Mesenteric fat pad (tissue), 1 donor: ENCODE measurements at places on chromosomes 7 and 10. TPM values are rescaled to one million over a fixed set of nuclear protein-coding genes. Genes with fewer than 3 reads are reported as not detected.

DNA sequence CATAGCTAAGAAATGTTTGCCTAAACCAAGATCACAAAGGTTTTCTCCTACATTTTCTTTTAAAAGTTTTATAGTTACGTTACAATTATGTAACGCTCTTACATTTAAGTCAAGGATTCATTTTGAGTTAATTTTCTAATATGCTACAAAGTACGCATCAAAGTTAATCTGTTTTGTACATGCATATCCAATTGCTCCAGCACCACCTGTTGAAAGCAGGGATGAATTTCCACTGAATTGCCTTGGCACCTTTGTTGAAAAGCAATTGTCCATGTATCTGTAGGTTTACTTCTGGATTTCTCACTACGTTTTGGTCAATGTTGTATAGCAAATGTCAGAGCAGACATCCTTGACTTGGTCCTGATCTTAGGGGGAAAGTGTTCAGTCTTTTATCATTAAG lies 59.6 kb downstream of the NEUROG3 start:
- no peak for DNase-seq

GRCh38 chr10:64175271-64175962 lies 654.2 kb downstream of the REEP3 start:
- no peak for DNase-seq

DNA sequence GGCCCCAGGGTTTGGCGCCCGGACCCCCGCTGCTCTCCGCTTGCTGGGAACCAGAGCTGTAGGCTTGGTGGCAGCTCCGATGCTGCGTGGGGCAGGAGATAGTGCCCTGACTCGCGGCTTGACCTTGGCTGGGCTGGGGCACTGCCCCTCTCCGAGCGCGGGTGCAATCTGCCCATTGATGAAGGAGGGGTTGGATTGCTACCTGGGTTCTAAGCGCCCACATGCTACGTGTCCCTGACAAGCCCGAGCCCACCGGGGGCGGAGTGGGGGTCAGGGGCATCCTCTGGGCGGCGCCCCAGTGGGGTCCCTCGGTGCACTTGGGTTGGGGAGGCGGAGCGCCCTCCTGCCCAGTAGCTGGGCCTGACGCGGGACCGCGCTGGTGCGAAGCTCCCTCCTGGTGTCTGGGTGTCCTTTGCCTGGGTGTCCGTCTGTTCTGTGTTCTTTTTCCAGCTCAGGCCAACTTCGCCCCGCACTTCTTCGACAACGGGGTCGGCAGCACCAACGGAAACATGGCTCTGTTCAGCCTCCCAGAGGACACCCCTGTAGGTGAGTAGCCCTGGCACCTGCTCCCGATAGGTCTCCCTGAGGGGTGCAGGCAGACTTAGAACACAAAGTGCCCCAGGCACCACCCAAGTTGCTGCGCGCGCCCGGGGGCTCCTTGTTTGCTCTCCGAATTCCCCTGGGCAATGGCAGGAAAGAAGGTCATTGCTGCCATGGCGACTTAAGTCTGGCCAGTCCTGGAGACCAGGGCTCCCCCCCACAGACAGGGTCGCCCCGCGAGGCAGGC lies 900 bp downstream of the CDHR1 start:
- DNase-seq = no peak

- DNase-seq = no peak
These were observed 256.2 kb downstream of the PAXIP1 start for GRCh38 chr7:154746571-154747360.

DNA sequence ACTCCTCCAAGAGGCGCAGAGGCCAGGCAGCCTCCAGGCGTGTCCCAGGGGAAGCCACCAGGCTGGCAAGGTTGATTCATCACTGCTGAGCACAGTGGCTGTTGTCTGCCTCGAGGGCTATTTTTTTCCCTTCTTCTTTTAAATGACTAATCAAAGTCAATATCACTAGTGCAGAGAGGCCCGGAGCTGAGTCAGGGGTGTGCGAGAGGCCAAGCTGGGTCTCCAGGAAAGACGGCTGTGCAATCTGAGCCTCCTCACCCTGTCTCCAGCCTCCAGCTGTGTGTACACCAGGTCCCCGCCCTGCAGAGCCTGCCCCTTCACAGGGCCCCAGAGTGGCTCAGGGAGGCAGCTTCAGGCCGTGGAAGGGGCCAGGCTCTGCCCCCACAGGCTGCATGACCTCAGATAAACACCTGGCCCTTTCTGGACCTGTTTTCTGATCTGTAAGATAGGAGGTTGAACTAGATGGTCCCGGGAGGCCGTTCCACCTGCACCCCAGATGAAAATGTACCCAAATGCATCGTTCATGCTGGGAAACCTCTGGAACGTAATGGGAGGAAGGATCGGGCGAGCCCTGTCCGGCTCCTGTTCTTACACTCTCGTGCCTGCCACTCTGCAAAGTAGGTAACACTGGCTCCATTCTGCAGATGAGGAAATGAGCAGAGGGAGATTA lies 3.7 kb downstream of the STX1A start:
- no peak for DNase-seq

DNA sequence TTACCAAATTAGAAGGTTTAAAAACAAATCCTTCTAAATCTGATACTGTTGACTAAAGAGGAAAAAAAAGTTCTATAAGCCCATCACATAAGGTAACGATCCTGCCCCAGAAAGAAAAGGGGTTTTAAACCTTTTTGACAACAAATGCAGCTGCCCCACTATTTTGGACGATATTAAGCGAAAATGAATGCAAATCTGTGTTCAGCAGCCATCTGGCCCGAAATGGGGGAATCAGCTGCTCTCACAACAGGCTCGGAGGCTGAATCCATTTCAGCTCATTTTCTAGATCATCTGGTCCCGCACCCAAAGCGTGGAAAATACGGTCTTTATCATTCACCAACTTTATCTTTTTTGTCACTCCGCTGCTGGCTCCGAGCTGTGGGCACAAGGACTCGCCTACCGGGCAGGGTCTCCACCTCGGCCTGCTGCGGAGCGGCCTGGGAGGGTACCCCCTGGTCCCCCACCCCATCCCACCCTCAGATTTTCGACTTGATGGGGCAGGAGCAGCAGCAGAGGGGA lies 2.4 kb upstream of the EBF3 start:
- DNase-seq = no peak

DNA sequence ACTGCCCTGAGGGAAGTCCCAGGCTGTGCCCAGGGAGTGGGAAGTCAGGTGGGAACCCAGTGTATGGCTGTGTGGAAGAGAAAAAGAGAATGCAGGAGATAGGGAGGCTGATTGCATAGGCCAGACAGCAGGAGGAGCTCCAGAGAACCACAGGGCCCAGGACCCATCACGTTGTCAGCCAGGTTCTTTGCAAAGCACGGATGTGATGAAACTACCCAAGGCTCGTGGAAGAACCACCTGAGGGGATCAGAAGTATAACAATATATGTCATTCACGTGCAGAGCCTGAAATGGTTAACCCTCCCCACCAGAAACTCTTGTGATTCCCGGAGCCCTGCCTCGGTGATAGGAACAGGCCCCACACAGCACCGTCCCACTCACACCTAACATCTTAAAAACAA lies 83.6 kb downstream of the LARP4B start:
- no peak for DNase-seq

DNA sequence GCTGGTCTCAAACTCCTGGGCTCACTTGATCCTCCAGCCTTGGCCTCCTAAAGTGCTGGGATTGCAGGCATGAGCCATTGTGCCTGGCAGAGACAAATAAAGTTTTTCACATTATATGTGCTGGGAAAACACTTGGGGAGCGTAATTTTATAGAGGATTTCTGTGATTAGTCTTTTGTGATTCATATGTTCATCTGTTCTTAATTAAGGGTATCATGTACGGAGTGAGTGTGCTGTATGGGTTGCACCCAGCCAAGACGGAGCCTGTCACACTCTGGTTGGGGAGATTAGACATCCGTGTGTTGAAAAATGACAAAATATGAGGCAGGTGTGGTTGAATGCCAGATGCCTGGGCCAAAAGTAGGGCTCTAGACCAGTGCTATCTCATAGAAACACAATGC lies 10.3 kb downstream of the ADRB1 start:
- no peak for DNase-seq

DNA sequence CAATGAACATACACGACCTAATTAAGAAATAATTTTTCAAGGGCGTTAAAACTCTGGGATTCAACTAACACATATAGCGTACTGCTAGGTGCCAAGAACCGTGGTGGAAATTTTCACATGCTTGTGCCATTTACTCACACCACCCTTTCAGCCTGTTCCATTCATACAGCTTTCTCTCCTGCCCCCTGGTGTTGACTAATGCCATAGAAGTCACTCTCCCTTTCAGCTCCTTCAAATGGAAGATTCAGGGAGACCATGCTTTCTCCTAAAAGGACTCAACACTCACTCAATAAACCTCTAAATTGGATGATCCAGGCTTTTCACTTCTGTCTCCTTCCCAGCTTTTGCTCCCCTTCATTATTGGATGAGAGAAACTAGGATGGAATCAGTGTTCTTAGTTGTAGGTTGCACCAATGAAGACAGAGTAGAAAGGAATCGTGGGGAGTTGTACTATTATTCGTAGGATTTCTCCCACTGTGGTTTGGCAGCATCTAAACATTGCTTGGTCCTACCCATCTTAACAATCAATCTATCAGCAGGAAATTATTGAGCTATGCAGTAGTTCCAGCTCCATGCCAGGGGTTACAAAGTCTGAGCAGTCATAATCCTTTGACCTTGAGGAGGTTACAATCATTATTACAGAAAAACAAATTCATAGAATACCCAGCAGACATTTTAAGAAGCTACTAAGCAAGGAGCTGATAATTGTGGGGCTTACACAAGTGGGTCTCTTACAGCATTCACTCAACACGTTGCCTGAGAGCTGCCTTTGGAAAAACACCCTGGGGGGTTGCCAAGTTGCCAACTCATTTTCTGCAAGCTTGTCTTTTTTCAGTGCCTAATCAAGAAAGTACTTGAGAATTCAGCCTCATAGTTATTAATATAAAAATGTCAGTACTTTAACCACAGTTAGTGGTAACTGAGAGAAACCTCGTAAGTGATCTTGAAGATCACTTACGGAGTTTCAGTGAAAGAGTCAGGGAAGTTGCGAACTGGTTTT lies 2.8 kb upstream of the PPP1R3C start:
- no peak for DNase-seq

DNA sequence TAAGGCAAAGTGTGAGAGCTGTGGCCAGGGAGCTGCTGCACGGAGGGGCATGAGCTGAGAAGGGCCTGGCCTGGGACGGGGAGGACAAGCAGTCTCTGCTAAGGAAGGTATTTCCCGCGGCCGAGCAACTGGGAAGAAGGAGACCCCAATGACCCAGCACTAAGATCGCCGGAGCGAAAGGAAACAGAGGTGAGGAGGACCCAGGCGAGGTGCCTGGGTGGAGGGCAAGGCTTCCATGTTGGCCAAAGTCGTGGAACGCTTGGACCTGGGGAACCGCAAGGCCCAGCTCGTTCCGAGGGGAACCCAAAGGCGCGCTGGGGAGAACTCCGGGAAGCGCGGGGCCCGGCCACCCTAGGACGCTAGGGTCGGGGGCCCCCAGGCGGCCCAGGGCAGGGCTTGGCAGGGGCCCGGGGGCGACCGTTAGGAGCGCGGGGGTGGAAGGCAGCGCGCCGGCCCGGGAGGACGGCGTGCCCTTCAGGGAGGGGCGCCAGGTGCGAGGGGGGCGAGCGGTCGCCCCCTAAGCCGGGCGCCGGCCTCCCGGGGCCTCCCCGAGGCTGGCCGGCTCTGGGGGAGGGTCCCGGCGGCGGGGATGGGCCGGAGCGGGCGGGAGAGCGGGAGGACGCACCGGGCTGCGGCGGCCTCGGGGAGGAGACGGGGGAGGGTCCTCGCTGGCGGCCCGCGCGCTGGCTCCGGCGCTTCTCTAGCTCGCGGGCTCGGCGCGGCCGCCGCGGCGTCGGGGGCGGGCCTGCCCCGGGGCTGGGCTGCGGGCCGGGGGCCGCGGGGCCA lies 545 bp downstream of the GIGYF1 start:
- no peak for DNase-seq

GRCh38 chr10:63670291-63670898 lies 149.2 kb downstream of the REEP3 start:
- DNase-seq = no peak

GRCh38 chr10:110973400-110973799 lies 54.0 kb downstream of the SHOC2 start:
- DNase-seq = no peak

GRCh38 chr10:34544400-34544799 lies 270.7 kb downstream of the PARD3 start:
- no peak for DNase-seq

DNA sequence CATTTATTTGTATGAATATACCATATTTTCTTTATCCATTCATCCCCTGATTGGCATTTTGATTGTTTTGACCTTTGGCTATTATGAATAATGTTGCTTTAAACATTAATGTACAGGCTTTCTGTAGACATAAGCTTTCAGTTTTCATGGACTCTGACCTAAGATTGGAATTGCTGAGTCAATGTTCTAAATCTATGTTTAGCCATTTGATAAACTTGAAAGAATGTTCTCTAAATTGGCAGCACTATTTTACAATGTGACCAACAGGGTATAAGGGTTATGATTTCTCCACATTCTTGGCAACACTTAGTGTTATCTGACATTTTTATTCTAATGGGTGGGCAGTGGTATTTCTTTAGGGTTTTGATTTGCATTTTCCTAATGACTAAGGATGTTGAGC lies 229.7 kb upstream of the ETV1 start:
- no peak for DNase-seq

- no peak for DNase-seq
These were observed 67.0 kb downstream of the MDFIC start for GRCh38 chr7:114988755-114989375.

DNA sequence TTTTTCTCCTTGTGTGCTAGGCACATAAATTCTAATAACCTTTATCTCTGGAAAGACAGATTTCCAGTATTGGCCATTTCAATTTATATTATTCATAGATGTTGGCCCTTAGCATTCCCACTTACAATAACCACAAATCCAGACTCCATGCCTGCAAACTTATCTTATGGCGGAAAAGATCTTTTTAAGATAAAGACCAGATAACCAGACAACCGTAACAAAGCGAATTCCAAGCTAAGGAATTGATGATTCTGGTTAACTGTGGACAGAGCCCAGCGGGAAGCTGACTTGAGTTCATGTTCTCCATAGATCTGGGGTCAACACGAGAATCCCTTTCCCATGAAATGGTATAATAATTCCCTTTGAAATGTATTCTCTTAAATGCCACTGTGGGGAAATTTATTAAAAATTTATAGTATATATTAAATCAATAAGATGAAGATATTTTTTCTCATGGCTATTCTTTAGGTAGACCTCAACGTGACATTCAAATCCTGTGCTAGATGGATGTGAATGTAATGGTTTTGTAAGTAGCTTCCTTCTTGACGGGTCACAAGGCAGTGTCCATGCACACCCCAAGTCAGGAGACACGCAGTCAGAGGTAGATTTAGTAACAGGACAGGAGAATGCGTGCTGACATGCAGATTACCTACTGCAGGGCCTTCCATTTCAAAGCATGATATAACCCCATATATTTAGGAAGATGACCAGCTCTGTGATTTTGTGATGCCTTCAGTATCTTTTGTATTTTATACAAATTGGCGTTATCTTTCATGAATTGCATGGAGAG lies 37.7 kb upstream of the KLF6 start:
- no peak for DNase-seq

PNLIPRP1 gene
- total RNA-seq = 0.90 TPM

OPTN gene
- total RNA-seq = 116 TPM

FKBP6 gene
- total RNA-seq = not detected

PRSS37 gene
- total RNA-seq = not detected

IL2RA gene
- total RNA-seq = 2.4 TPM
